NCI-H187 (cell line): ENCODE measurements at places on chromosomes 2 and 18.
A peak's percentile ranks its signal among the peaks of the same experiment; 100 is the strongest.

DNA sequence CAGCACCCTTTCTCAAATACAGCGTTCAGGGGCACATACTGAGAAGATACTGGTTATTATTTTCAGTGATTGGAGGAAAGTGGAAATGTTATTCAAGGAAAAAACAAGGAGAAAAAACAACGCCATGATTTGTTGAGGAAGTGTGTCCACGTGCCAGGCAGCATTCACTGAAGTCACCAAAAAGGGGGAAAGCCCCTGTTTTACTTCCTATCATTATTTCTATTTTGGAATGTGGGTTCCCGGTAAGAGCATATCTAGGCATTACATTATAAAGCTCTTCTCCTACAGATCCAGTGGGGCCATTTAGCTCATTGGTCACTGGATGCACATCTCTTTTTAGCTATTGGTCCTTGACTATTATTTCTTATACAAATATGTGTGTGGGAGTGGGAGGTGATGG lies 518.7 kb downstream of the TXNL1 start:
- no peak for DNase-seq

DNA sequence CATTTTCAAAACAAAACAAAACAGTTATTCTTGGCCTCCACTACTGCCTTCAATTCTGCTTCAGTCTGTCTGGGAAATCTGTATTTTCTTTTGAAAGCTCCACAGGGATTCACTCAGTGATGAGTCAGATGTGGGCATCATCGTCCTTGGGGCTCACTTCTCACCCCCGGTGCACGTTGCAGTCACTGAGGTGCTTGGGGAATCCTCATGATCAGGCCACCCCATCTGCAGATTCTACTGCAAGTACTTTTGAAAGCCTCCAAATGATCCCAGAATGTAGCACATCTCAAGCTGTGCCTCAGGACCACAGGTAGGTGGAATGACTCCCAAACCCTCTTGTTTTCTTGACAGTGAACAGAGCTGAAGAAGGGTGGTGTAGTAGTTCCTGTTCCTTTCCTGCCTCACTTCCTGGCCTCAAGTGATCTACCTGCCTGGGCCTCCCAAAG lies 34.3 kb downstream of the LPIN2 start:
- no peak for DNase-seq

GRCh38 chr2:231388725-231389346 lies 6.7 kb upstream of the B3GNT7 start:
- no peak for DNase-seq

DNA sequence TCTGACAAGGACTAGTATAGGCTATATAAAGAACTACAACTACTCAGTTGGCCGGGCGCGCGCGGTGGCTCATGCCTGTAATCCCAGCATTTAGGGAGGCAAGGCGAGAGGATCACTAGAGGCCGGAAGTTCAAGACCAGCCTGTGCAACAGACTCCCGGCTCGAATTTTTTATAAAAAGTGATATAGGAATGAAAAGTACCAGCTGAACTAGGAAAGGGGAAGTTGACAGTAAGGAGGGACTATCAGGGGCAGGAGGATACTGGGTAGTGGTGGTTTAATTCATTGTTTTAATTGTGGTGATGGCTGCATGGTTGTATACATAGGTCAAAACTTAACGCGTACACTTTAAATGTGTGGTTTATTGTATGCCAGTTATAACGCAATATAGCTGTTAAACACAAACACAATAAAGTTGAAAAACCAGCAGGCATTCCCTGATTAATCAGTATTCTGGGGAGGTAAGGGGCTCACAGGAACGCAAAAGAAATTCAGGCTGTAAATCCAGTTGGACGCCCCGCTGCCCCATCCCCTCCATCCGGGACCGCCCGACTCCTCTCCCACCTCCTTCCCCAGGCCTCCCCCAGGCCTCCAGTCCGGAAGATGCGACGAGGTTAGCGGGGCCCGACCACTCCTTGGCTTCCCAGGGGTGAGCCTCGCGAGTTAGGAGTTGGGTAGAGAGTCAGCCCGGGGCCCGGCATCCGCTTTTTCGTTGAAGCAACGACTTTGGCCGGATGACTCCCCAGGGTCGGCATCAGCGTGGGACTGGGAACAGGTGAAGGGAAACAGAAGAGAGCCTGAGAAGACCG lies 746 bp upstream of the POLR1B start:
- DNase-seq: no peak

- no peak for DNase-seq
Measured at GRCh38 chr2:202771336-202771735, 100.2 kb downstream of the ICA1L start.

GRCh38 chr2:17309181-17309580 lies 209.1 kb downstream of the RAD51AP2 start:
- no peak for DNase-seq

DNA sequence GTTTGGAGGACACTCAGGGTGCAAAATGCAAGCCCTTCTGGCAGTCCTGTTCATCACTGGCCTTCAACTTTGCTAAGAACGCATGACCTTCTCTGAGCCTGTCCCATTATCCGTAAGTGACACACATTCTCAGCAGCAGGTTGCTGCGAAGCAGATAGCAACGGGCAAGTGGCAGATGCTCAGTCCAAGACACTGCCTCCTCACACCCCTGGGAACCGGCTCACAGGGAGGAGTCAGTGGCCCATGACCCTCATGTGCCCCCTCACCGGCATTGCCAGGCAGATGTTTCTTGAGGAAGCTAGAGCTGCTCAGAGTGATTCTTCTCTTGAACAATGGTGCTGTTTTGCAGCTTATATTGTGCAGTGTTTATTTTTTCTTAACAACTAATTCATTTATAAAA lies 737.2 kb upstream of the HS6ST1 start:
- no peak for DNase-seq

DNA sequence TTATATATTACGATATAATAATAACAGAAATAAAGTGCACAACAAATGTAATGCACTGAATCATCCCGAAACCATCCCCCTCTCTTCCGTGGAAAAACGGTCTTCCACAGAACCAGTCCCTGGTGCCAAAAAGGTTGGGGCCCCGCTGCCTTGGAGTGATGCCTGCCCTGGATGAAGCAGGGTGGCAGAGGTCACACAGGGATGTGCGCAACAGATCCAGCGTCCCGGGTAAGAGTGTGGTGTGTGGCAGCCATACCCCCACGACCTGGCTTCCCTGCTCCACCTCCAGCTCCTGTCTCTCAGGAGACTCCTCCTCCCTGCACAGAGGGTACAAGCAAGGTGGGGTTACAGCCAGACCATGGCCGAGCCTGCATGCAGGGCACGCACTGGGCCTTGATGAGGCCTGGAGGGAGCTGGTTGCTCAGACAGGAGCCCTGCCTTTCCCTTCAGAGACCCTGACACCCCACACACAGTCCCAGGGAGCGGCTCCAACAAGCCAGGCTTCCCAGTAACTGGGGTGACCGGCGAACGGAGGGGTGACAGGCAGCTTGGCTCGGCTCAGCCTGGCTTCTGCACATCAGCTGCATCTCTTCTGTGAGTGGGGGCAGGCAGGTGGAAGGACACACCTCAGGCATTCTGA lies 41.1 kb downstream of the TFCP2L1 start:
- DNase-seq: no peak

DNA sequence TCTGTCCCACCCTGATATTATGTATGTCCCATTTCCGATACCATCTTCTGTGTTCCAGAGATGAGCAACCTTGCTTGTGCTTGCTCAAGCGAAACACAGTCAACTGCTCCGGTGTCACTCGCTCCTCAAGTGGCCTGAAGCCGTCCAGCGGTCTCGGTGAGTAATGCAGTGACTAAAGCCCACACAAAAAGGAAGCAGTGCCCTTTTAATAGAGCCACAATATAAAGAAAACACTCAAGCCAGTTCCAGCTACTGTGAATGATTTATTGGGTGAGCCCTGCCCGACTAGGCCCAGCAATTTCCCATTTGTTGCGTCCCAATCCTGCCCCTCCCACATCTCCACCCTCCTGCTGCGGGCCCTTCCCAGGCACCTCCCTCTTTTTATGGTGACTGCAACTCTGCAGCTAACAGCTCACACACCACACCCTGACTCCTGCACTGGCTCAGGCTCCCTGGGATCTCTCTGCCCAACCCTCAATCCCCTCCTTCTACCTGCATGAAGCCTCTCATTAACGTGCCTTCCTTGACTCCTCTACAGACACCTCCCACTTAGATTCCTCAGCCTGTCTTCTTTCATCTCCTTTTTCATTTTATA lies 44.2 kb upstream of the DSC1 start:
- peak; percentile 86 for DNase-seq

GRCh38 chr18:62954366-62954765 lies 239.0 kb downstream of the PHLPP1 start:
- no peak for DNase-seq

DNA sequence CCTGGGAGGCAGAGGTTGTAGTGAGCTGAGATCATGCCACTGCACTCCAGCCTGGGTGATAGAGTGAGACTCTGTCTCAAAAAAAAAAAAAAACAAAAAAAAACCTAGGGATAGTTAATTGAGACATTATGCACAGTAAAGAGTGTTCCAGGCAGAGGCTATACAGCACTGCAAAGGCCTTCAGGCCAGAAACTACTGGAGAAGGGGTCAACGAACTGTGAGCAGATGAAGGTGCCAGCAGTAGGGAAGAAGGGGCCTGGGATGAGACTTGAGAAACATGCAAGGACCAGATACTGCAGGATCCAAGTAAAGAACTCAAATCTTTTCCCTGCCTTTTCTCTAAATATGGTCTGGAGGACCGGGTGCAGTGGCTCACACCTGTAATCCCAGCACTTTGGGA lies 26.0 kb upstream of the PCBP1 start:
- no peak for DNase-seq

GRCh38 chr2:80496346-80496745 lies 191.8 kb upstream of the LRRTM1 start:
- DNase-seq: no peak

GRCh38 chr2:4900861-4901770 lies 791.1 kb upstream of the SOX11 start:
- no peak for DNase-seq

DNA sequence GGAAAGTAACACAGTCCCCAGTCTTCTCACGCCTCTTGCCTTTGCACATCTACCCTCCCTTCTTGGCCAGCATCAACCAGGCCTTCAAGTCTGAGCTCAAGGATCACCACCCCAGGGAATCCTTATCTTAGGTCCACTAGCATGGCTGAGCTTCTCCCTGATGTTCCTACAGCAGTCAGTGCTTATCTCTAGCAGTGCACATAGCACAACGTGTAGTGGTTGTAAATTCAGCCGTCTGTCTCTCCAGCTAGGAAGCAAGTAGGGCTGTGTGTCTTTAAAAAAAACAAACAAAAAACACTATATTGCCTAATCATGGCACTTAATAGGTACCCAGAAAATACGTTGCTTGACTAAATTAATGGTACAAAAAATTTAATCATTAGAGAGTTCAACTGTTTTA lies 29.2 kb downstream of the KCNG3 start:
- DNase-seq: no peak

DNA sequence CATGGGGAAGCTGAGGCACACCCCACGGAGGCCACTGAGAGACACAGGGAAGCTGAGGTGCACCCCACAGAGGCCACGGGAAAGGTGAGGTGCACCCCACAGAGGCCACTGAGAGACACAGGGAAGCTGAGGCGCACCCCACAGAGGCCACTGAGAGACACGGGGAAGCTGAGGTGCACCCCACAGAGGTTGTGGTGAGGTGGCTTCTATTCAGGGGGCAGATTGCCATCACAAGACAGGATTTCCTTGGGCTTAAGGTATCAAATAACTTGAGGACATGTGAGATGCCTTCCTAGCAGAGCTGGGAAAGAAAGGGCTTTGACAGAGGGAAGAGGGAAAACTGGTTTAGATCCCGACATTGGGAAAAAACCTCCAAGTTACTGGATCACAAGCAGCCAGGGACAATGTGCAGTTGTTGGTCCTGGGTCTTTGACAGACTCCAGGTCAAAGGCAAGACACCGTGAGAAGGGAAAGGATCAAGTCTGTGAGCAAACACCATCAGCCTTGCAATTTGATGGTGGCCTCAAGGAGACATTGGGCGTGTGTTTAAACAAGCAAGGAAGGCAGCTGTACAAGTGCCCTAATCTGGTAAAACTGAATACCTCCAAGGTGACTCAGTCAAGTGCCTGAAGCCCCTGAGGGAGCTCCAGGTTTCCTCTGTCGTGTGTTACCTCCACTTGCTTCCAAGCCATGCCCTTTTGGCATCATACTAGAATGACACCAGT lies 133.2 kb upstream of the EPAS1 start:
- no peak for DNase-seq

DNA sequence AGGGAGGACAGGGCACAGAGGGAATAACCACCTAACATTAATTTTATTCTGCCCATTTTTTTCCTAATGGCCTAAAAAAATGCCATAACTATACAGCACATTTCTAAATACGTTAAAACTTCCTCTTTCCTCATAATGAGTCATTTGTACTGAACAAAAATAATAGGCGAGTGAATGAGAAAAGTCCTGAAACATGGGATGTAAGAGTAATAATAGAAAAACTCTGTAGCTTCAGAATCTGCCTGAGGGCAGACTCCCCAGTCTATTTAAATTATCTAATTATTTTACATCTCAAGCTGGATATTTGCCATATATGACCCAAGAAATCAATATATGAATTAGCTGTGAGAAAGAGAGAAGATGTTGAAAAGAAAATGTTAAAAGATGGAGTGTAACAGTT lies 285.1 kb downstream of the TMX3 start:
- DNase-seq: no peak

- no peak for DNase-seq
Measured at GRCh38 chr18:59012815-59013705, 126.6 kb upstream of the SEC11C start.

GRCh38 chr2:209049608-209050007 lies 374.2 kb upstream of the MAP2 start:
- DNase-seq: no peak

GRCh38 chr2:44941551-44942234 lies at the start of gene SIX3:
Gene SIX3, plus strand, starts transcription at chr2:44941702. Its CDS starts 403 bp downstream, at chr2:44942105.
- peak; percentile 63 for DNase-seq

- no peak for DNase-seq
Measured at GRCh38 chr2:45224321-45224992, 215.2 kb upstream of the SIX2 start.

GRCh38 chr18:48800876-48801727 lies 149.7 kb downstream of the SMAD7 start:
- no peak for DNase-seq

DNA sequence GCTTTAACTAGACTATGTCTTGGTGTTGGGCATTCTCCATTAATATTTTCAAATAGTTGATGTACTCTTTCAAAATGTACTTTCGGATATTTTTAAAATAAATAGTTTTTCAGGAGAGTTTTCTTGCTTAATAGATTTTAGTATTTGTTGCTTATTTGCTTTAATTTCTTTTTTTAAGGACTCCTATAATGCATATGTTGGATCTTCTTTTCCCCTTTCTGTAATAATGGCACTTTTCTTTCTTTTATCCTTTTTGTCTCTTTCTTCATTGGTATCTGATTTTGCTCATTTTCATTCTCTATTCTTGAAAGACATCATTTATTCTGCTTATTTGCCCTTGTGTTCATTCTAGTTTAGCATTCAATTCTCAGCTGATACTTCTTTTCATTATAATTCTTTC lies 791.6 kb downstream of the GALR1 start:
- no peak for DNase-seq
